HEK293T (cell line): ENCODE measurements at places on chromosomes 2 and 18.

DNA sequence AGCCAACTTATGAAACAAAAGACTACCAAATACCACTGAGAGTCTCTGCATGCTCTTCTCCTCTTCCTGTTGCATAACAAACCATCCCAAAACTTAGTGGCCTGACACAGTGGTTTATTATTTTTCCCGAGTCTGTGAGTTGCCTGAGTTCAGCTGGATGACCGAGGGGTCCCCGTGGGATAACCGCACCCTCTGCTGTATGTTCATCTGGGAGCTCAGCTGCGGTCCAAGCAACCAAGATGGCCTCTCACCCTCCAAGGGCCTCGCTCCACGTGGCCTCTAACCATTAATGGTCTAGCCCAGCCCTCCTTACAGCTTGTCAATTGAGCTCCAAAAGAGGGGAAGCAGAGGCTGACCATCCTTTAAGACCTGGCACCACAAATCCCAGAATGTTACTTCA is 17.1 kb downstream of the ITM2C start:
- no peak for DNase-seq

GRCh38 chr2:109110170-109110569 is 18.8 kb upstream of the SH3RF3 start:
- no peak for DNase-seq

- no peak for DNase-seq
These were observed 1465.7 kb upstream of the PIK3C3 start for GRCh38 chr18:40489301-40489700.

DNA sequence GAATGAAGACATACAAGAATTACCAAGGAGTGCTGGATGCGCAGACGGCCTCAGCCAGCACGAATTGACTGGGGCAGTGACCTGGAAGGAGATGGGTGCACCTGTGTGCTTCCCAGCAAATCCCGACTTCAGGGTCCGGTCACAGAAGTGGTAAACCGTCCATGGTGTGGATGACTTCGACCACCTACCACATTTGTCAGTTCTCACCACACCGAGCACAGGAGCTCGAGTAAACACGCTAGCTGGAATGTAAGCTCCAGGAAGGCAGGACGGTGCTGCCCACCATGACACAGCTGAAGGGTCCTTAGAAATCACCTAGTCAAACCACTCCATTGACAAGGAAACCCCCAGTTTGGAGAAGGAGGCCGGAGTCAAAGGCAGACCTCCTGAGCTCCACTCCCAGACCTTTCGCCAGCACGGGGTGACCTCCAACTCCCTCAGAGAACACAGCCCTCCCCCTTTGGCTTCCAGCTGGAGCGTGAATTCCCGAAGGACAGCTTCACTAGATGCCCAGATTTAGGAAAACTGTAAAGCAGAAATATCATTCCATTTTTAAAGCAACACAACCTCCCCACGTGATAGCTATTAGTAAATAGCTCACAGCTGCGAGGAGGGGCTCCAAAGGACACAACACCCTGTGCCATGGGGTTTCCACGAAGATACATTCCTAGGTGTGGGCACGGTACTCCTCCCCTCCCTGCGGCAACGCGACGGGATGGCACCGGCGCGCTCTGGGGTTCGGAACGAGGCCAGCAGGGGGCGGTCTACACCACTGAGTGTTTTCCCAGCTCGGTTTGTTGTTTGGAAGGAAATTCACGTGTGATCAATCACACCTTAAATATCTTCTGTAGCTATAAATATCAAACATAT is 34.1 kb upstream of the GNAL start:
- peak; percentile 68 for DNase-seq

- no peak for DNase-seq
These were observed 13.8 kb upstream of the MRPL19 start for GRCh38 chr2:75632813-75633212.

DNA sequence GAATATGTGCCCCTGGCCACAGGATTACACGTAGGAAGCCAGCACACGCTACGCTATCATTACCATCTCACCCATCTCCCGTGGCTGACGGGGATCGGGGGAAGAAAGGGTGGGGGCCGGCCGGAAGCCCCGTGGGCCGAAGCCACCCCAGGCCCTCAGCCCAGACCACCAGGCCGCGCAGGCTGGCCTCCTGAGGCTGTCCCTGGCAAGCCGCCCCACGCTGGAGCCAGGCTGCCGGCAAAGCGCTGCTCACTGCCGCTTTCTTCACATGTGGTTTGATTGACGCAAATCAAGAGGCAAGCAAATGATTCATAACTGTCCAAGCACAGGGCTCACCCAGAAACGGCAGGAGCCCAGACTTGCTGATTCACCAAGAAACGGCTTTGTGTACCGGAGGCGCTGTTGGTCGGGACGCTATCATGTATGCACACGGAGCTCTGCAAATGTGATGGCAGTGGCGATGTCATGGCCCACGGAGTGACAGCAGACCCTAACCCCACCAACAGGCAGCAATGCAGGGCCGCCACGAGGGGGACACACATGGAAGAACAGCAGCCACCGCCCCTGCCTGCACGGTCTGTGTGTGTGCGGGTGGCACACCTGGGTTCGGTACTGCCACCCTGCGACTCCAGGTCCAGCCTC is 125.7 kb downstream of the HDAC4 start:
- DNase-seq, result no peak
